Skeletal muscle cell (primary cell): ENCODE measurements at places on chromosomes 4 and X.

- DNase-seq, result no peak
Measured at GRCh38 chrX:106037835-106038473, 573 bp downstream of the SERPINA7 start.

GRCh38 chrX:19019996-19020395, 36.1 kb upstream of the PHKA2 start:
- DNase-seq, result no peak

DNA sequence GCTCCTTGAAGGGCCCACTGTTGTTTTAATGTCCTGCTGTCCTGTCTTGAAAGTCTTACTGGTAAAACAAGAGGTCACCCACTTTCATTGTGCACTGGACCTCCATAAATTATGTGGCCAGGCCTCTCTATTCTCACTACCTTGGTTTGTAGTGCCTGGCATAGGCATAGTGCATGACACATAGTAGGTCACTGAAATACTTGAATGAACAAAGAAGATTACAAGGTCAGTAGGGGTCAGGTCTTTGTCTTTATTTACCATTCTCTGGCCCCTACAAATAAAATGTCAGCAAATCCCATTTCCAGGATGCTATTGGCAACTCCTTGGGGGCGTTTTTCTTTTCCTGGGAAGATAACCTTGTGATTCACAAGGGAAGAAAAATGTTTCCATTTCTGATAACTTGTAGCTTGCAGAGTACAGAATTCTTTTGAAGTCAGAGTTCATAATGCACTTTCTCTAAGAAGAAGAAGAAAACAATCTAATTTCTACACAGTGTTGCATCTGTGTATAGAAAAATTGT, 1.4 kb downstream of the PGM2 start:
- no peak for DNase-seq

- no peak for DNase-seq
Measured at GRCh38 chr4:39855909-39856512, 121.7 kb downstream of the PDS5A start.

DNA sequence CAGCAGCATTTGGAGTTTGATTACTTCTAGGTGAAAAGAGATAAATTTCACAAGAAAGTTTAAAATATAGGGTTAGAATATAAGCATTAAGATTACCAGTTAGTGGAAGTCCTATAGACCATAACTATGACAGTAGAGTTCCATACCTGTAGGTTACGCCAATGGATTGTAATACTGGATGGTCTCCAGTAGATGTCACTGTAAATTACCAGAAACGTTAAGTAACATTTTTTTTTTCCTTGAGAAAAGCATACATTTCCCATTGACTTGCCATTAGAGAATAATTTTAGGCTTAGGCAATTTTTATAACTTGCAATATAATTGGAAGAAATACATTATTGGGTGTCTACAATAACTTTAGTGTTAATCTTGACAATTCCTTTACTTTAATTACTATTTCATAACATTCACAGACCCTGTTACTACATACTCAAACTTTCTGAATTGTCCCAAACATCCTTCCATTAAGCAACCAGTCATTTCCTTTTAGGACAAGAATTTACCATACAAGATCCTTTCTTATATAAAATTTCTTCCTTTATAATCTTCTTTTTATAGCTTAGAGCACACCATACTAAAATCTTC, 304.1 kb upstream of the TECRL start:
- DNase-seq, result no peak

- no peak for DNase-seq
Measured at GRCh38 chrX:24956828-24957227, 58.9 kb downstream of the ARX start.

DNA sequence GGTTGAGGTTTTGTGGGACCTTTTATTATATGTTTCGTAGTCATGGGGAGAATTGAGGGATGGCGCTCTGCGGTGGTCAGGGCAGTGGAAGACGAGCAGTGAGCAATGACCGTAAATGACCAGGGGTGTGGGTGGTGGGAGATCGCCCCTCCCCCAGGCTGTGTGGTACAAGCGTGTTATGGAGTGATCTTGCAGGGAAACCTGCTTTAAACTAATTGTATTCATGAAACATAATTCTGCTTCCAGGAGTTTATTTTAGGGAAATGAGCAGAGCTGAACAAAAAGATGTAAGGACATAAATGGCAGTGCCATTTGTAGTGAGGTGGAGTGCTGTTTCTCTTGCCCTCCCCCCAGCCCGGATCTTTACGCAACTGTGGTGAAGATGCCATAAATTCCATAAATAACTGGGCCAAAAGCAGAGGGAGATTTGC, 20.2 kb downstream of the GYG2 start:
- DNase-seq, result peak; percentile 7

GRCh38 chr4:1026115-1026514, 14.7 kb downstream of the FGFRL1 start:
- DNase-seq, result no peak

DNA sequence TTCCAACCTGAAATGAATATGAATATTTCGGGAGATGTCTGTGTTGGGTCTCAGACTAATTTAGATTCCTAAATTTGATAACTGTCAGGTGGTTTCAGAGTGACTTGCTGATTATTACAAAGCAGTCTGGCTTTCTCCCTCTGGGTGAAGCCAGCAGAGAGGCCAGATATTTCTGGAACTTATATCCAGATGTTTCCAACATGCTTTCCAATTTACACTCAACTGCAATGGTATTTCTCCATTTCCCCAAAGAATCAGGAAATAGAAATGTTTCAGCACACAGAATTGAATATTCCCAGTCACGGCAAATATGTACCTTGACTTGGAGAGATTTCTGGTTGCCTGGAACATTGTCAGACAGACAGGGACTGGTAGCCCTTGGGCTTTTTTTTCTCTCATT, 48.5 kb upstream of the EGFL6 start:
- DNase-seq, result peak; percentile 23

- DNase-seq, result no peak
Measured at GRCh38 chrX:1223242-1223600, 10.8 kb upstream of the CRLF2 start.

GRCh38 chr4:108829966-108830492, 67.2 kb upstream of the ETNPPL start:
- no peak for DNase-seq

DNA sequence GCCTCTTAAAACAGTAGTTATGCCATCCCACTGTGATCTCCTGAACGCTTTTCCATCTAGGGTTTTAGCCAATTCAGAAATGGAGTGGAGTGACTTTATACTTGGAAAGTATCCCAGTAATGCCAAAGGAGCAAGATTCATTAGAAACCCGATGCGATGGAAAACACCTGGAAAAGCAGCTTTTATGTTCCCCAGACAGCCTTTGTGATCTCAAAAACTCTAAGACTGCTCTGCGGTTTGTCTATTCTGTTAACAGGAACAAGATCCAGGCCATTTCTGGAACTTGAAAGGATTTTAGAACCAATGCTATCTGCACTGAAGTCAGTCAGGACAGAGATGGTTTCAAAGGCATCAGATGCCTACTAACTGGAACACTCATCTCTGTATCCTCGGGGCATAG, 145.1 kb downstream of the APBB2 start:
- DNase-seq, result no peak

DNA sequence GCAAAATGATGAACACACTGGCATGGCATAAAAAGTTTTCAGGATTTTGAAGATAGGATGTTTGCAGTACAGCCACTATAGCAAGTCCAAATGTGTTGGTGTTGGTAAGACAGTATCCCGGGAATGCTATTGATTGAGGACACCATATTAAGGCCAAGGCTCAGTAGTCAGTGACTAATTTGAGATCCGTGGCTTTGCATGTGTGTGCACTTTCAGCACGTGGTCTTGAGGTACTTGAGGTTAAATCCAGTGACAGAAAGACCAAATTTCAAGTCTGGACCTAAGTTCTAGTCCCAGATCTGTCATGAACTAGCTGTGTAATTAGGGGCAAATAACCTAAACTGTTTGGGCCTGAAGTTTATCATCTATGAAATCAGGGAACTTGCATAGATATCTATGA, 76.5 kb upstream of the ETNPPL start:
- DNase-seq, result no peak

- DNase-seq, result no peak
Measured at GRCh38 chrX:11209798-11210414, 83.3 kb upstream of the AMELX start.

GRCh38 chr4:59612235-59612634, 1587.9 kb upstream of the ADGRL3 start:
- DNase-seq, result peak; percentile 41

GRCh38 chr4:113945906-113946305, 33.5 kb downstream of the ARSJ start:
- no peak for DNase-seq

DNA sequence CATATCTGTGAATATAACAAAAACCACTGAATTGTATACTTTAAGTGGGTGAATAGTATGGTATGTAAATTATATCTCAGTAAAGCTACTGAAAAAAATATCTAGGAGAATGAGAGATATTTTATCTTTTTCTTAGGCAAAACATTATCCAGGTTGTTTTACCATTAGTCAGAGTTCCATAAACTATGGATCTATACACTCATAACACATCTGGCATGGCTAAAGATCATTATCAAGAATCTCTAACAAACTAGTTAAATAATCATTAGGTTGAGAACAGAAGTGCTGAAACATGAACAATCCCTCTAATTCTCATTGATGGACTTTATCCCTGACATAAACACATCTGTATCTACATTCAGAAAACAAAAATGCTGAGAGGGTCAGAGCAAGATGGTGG, 15.6 kb downstream of the MED14 start:
- no peak for DNase-seq

- DNase-seq, result no peak
Measured at GRCh38 chrX:85309717-85310116, 65.9 kb downstream of the ZNF711 start.

- DNase-seq, result no peak
Measured at GRCh38 chr4:134762053-134762452, 560.5 kb upstream of the PABPC4L start.

DNA sequence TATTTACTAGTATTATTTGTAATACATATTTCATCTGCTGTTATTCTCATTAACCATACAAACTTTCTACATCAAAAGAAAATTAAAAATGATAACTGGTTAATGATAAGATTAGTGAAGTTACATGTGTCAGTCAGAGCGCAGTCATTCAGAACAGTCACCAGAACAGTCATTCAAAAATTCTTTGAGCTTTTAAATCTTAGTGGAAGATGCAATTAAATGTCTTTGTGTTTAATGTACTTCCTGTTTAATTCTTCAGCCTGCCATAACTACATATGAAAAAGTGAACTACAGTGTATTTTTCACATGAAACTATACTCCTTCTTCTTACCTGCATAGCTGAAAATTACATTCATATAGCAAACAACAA, 179.7 kb upstream of the NDST4 start:
- DNase-seq, result no peak

- no peak for DNase-seq
Measured at GRCh38 chr4:145281951-145282350, 101.6 kb upstream of the OTUD4 start.

GRCh38 chr4:10020871-10021652, at the start of gene SLC2A9:
Gene SLC2A9 (minus strand): TSS chr4:10021497. CDS start chr4:10021429, 68 bp downstream.
- no peak for DNase-seq

- no peak for DNase-seq
Measured at GRCh38 chr4:8774071-8774470, 97.6 kb downstream of the HMX1 start.

- no peak for DNase-seq
Measured at GRCh38 chr4:3791910-3792542, 25.8 kb downstream of the ADRA2C start.
